Stomach (tissue), 19 donors: ENCODE measurements at places on chromosomes 1 and 21. TPM values are rescaled to one million over a fixed set of nuclear protein-coding genes. Genes with fewer than 3 reads are reported as not detected.

Gene TYW3
- 18.0 TPM for polyA plus RNA-seq

DNA sequence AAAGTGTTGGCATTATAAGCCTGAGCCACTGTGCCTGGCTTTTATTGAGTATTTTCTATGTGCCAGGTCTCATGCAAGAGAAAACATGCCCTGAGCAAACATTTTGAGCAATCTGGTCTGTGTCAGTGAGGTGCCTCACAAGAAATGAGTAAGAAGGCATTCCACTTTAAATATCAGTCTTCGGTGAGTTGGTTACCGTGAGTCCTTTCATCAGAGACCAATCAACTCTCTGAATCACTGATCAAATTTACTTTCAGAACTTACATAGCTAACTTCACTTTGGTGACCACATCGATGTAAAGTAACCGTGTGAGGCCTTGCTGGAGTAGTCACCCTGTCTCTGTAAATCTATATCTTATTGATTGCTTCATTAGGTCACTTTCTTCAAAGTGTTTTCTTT is 14.3 kb upstream of the DDX59 start:
- H3K4me3 ChIP-seq: no peak overlapping the region
- H3K4me1 ChIP-seq: no peaks in the 10 kb centered on the region
- no peaks in the 10 kb centered on the region for H3K36me3 ChIP-seq
- DNase-seq: peak; percentile 28

Gene CFHR1
- polyA plus RNA-seq: not detected

DNA sequence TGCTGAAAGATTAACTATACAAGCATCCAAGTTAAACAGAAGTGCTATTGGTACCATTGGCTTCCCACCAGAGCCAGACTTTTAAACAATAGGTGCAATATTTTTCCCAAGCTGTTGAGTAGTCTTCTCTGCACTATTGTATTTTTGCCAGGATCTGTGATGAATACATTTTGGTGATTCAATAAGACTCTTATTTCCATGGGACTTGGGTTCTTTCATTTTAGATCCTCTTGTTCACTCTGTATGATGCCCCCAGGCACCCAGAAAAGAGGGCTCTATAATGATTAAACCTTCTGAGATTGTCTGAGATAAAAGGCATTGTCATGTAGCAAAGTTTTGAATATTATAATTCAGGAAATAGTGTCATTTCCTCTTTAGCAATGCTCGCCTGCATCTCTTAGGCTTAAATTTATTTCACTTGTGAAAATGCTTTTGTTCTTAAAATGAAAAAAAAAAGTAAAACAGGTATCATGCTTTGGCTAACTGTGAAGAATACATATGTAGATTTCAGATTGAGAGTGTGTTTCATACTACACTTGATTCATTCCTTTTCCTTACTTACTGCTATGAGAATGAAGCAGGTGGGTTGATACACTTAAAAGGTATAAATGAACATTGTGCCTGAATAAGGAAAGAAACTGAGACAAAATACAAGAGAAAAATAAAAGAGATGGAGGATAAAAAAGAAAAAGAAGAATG is 275.0 kb downstream of the HMCN1 start:
- H3K27ac ChIP-seq: no peak overlapping the region
- no peaks in the 10 kb centered on the region for H3K4me1 ChIP-seq
- H3K27me3 ChIP-seq: no peaks in the 10 kb centered on the region
- no peak for DNase-seq
- H3K4me3 ChIP-seq: no peak overlapping the region

- H3K27me3 ChIP-seq: no peaks in the 10 kb centered on the region
- H3K36me3 ChIP-seq: no peaks in the 10 kb centered on the region
- H3K27ac ChIP-seq: no peak overlapping the region
Observed at GRCh38 chr1:15676688-15677661, 7.1 kb upstream of the PLEKHM2 start.

DNA sequence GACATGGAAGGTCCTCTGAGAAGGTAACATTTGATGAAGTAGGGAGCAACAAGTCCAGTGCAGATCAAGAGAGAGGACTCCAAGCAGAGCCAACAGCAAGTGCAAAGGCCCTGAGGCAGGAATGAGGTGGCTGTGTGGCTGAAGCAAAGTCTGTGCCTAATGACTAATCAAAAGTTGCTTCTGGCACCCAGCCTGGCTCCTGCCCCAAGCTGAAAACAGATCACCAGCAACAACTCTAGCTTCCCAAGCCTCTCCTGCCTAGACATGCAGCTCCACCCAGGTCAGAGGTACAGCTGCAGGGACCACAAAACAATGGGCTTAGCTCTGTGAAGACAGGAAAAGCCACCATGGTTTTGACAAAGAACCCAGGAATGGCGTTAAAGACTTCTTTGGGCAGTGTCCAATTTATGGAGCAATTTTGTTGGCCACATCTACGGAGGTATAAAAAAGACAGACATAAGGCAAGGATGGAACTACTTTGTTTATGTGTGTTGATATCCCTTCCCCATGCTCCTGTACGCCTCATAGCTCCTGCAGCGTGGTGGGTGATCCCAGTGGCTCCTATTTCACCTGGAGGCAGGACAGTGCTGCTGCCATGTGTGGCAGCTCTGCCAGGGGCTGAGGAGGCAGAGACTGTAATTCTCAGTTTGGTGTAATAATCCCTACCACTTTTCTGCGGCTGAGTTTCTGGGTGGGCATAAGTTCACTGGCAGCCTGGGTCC is 26.4 kb upstream of the IGSF3 start:
- no peak for DNase-seq
- no peaks in the 10 kb centered on the region for H3K4me1 ChIP-seq
- no peak overlapping the region for H3K4me3 ChIP-seq
- H3K36me3 ChIP-seq: no peaks in the 10 kb centered on the region
- no peaks in the 10 kb centered on the region for H3K27me3 ChIP-seq

Gene SUSD4
- 35.6 TPM for polyA plus RNA-seq

Gene SERTAD4
- 2.2 TPM for polyA plus RNA-seq

GRCh38 chr1:80542231-80542630 is 1258.5 kb upstream of the ADGRL2 start:
- DNase-seq: no peak
- H3K27ac ChIP-seq: no peak overlapping the region
- H3K27me3 ChIP-seq: no peaks in the 10 kb centered on the region
- H3K4me1 ChIP-seq: no peaks in the 10 kb centered on the region
- no peak overlapping the region for H3K4me3 ChIP-seq
- H3K36me3 ChIP-seq: no peaks in the 10 kb centered on the region

DNA sequence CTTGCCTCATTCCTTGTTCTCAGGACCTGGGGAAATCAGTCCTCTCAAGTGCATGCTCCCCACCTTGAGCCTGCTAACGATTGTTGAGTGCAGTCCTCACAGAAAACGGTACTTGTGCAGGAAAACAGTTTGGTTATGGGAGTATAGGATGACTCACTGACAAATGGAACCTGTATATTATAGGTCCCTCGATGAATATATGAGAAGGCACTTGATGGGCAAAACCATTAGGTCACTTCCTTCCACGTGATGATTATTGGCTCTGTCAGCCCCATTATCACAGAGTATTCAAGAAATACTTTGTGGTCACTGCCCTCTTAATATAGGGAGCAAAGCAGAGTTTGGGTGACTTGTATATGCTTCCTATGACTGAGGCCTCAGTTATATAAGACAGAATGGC is 6.2 kb downstream of the CCDC17 start:
- no peaks in the 10 kb centered on the region for H3K27me3 ChIP-seq
- H3K36me3 ChIP-seq: peaks cover 85% of the 10 kb centered on the region
- no peak overlapping the region for H3K27ac ChIP-seq
- peaks cover 3% of the 10 kb centered on the region for H3K4me1 ChIP-seq

Gene FNDC5
- polyA plus RNA-seq: 2.0 TPM

- H3K4me1 ChIP-seq: no peaks in the 10 kb centered on the region
- H3K36me3 ChIP-seq: no peaks in the 10 kb centered on the region
- H3K27me3 ChIP-seq: no peaks in the 10 kb centered on the region
- H3K27ac ChIP-seq: no peak overlapping the region
- no peak overlapping the region for H3K4me3 ChIP-seq
Observed at GRCh38 chr1:38115682-38116202, 69.1 kb upstream of the POU3F1 start.

DNA sequence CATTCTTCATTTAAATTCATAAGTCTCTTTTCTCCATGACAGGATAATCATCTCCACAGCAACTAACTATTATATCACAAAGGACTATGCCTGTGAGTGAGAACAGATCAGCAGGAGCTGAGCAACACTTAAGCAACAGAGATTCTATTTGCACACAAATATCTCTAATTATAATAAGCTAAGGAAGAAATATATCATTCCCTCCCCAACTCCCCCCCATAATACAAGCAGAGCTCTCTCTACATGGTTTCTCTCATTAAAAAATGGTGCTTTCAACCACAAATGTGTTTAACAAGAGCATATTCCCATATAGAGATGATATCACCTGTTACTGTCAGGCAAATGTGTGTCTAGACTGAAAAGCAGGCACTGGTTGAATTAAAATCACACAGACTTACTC is 34.5 kb upstream of the NIBAN1 start:
- H3K27me3 ChIP-seq: no peaks in the 10 kb centered on the region
- H3K36me3 ChIP-seq: no peaks in the 10 kb centered on the region
- peak; percentile 25 for DNase-seq
- H3K27ac ChIP-seq: no peak overlapping the region
- no peak overlapping the region for H3K4me3 ChIP-seq

Gene DDR2
- 18.6 TPM for polyA plus RNA-seq

- H3K4me3 ChIP-seq: no peak overlapping the region
- H3K4me1 ChIP-seq: peaks cover 82% of the 10 kb centered on the region
- no peaks in the 10 kb centered on the region for H3K36me3 ChIP-seq
- no peak for DNase-seq
- H3K27ac ChIP-seq: peak overlapping the region; percentile 47
Observed at GRCh38 chr1:117610036-117610435, 4.2 kb downstream of the TENT5C start.

DNA sequence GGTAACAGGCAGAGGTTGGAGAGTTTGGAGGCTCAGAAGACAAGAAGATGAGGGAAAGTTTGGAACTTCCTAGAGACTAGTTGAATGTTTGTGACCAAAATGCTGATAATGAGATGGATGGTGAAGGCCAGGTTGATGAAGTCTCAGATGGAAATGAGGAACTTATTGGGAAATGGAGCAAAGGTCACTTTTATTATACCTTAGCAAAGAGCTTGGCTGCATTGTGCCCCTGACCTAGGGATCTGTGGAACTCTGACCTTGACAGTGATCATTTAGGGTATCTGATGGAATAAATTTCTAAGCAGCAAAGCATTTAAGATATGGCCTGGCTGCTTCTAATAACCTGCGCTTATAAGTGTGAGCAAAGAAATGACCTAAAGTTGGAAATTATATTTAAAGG is 17.2 kb downstream of the FAM3B start:
- no peak overlapping the region for H3K27ac ChIP-seq
- no peaks in the 10 kb centered on the region for H3K4me1 ChIP-seq
- no peaks in the 10 kb centered on the region for H3K36me3 ChIP-seq
- DNase-seq: no peak

Gene TNNT2
- 7.0 TPM for polyA plus RNA-seq

- H3K36me3 ChIP-seq: no peaks in the 10 kb centered on the region
- no peaks in the 10 kb centered on the region for H3K4me1 ChIP-seq
- H3K27me3 ChIP-seq: no peaks in the 10 kb centered on the region
- H3K4me3 ChIP-seq: no peak overlapping the region
- H3K27ac ChIP-seq: no peak overlapping the region
Observed at GRCh38 chr1:88029142-88029541, 654.9 kb upstream of the PKN2 start.

- H3K36me3 ChIP-seq: no peaks in the 10 kb centered on the region
- no peak overlapping the region for H3K4me3 ChIP-seq
- no peaks in the 10 kb centered on the region for H3K27me3 ChIP-seq
- H3K4me1 ChIP-seq: peaks cover 18% of the 10 kb centered on the region
- DNase-seq: no peak
- no peak overlapping the region for H3K27ac ChIP-seq
Observed at GRCh38 chr1:93801471-93801870, 77.5 kb downstream of the DNTTIP2 start.

GRCh38 chr1:60283690-60284089 is 210.1 kb upstream of the C1orf87 start:
- DNase-seq: peak; percentile 28
- H3K4me1 ChIP-seq: peaks cover 27% of the 10 kb centered on the region
- H3K36me3 ChIP-seq: no peaks in the 10 kb centered on the region
- H3K27ac ChIP-seq: no peak overlapping the region
- H3K4me3 ChIP-seq: no peak overlapping the region

- H3K36me3 ChIP-seq: no peaks in the 10 kb centered on the region
- no peak overlapping the region for H3K4me3 ChIP-seq
- DNase-seq: no peak
- H3K4me1 ChIP-seq: no peaks in the 10 kb centered on the region
Observed at GRCh38 chr1:34520111-34520510, 234.7 kb upstream of the GJB5 start.

DNA sequence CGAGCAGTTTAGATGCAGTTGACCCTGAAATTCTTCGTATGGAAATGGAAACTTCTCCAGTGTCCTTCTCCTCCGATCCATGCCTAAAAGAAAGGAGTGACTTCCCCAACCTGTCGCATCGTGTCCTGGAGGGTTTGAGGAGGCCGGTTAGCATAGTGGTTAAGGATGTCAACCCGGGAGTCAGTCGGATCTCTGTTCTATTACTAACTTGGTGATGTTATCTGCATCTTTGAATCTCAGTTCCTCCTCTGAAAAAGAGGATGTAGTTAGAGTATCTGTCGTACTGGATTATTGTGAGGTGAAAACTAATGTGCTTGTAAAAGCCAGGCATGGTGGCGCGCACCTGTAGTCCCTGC is 684 bp downstream of the ZBTB8B start:
- peak overlapping the region; percentile 38 for H3K4me3 ChIP-seq
- H3K36me3 ChIP-seq: no peaks in the 10 kb centered on the region
- DNase-seq: no peak
- H3K4me1 ChIP-seq: peaks cover 17% of the 10 kb centered on the region
- H3K27me3 ChIP-seq: peaks cover 74% of the 10 kb centered on the region
- no peak overlapping the region for H3K27ac ChIP-seq

GRCh38 chr1:184049291-184049690 is 2.2 kb upstream of the TSEN15 start:
- no peak overlapping the region for H3K4me3 ChIP-seq
- no peaks in the 10 kb centered on the region for H3K27me3 ChIP-seq
- no peaks in the 10 kb centered on the region for H3K36me3 ChIP-seq
- no peak overlapping the region for H3K27ac ChIP-seq

- no peaks in the 10 kb centered on the region for H3K36me3 ChIP-seq
- DNase-seq: no peak
- no peak overlapping the region for H3K4me3 ChIP-seq
Observed at GRCh38 chr1:76336931-76337371, 262.4 kb downstream of the ST6GALNAC3 start.

- no peaks in the 10 kb centered on the region for H3K4me1 ChIP-seq
- no peak overlapping the region for H3K4me3 ChIP-seq
- no peaks in the 10 kb centered on the region for H3K36me3 ChIP-seq
- H3K27ac ChIP-seq: no peak overlapping the region
- DNase-seq: no peak
- H3K27me3 ChIP-seq: no peaks in the 10 kb centered on the region
Observed at GRCh38 chr21:15028186-15028585, 36.6 kb downstream of the NRIP1 start.

- H3K4me3 ChIP-seq: no peak overlapping the region
- H3K36me3 ChIP-seq: peaks cover 13% of the 10 kb centered on the region
- no peaks in the 10 kb centered on the region for H3K4me1 ChIP-seq
- H3K27me3 ChIP-seq: no peaks in the 10 kb centered on the region
- no peak overlapping the region for H3K27ac ChIP-seq
Observed at GRCh38 chr1:54664364-54664763, 22.8 kb downstream of the MROH7 start.

GRCh38 chr1:4781646-4782045 is 127.2 kb downstream of the AJAP1 start:
- H3K27me3 ChIP-seq: no peaks in the 10 kb centered on the region
- no peak for DNase-seq
- H3K36me3 ChIP-seq: no peaks in the 10 kb centered on the region
- H3K4me3 ChIP-seq: no peak overlapping the region

Gene ATAD3C
- 2.3 TPM for polyA plus RNA-seq

- no peaks in the 10 kb centered on the region for H3K27me3 ChIP-seq
- H3K4me3 ChIP-seq: peak overlapping the region; percentile 68
- no peaks in the 10 kb centered on the region for H3K36me3 ChIP-seq
- DNase-seq: no peak
Observed at GRCh38 chr1:99850459-99851291, 514 bp downstream of the AGL start.
